ENCODE measurements at places on chromosomes 5 and 9.

GRCh38 chr9:2620919-2621721, 467 bp upstream of the VLDLR start:
- peak; percentile 78 for DNase-seq

GRCh38 chr5:36733183-36733582, 126.8 kb downstream of the SLC1A3 start:
- no peak for DNase-seq

DNA sequence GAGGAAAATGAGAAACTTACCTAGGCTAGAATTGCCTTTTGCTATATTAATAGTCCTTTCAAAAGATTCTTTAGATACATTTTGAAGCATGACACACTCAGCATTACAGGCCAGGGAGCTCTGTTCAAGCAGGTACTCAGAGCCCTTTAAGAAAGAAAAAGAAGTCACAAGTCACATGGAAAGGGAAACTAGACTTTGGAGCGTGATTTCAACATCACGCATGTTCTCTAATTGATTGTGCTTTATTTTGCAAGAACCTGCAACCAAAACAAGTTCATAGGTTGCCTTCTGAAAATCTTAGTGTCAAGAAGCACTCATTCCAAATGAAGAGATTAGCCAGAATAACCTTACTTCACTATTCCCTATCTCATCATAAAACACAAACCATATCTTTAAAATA, 103.8 kb downstream of the MPDZ start:
- no peak for DNase-seq

- no peak for DNase-seq
Measured at GRCh38 chr5:56737951-56738606, 77.3 kb upstream of the MAP3K1 start.

DNA sequence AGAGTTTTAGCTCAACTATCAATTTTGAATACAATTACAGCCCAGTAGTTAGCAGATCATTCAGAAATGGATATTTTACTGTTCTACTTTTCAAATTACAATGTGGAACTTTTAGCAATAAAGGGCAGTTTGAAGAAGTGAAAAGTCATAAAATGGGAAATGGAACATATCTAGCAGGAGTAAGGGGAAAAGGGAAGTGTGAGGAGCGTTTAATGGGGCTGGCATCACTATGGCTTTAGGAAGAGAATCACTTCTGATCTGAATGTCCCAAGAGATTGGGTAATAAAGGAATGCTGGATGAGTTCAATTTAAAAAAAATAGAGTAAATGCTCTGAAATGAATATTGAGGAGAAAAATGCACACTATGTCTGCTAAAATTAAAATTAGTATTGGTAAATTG, 77.4 kb downstream of the ATPSCKMT start:
- DNase-seq: no peak

- no peak for DNase-seq
Measured at GRCh38 chr5:63697811-63698210, 264.4 kb downstream of the HTR1A start.

- DNase-seq: no peak
Measured at GRCh38 chr9:90774682-90775081, 26.9 kb upstream of the SYK start.

DNA sequence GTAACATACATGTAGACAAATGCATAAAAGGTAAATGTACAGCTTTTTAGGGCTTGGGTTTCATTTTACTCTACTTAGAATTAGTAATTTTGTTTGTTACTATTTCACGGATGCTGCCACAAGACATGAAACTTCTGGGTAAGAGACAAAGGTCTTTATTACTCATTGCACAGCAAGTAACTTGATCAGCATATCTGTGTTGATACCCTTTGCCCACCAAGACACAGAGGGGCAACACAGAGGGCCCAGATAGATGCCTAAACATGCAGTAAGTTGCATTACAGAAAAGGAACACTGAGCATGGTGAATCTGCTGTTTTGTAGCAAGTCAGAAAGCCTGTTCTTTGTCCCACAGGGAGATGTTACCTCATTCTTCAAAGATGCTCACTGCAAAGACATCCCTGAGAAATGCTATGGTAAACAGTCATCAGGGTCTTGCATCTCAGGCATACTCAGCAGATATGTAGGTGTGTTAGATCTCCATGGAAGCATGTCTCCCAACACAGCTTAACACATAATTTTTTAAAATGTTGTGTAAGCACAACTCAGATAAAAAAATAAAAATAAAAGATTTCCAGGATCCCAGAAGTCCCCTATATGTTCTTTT, 10.3 kb downstream of the ITGA2 start:
- no peak for DNase-seq

GRCh38 chr9:37806271-37806670, 5.7 kb downstream of the DCAF10 start:
- no peak for DNase-seq

DNA sequence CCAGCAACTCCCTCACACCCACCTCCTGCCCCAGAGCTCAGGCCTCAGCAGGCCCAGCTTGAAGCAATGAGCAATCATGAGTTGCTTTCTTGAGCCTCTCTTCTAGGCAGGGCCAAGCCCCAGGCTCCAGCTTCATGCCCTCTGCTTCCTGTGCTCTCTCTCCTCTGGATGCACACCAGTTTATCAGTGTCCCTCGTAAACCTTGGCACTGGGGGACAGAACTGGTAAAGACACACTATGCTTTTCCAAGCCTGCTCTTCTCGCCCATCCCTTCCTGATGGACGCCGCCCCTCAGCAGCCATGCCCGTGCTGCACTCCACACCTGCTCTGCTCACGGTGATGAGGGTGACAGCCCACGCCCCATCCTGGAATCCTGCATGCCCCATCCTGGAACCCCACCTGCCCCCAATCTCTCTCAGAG, 49.4 kb upstream of the ORM1 start:
- no peak for DNase-seq

GRCh38 chr5:1192971-1193590, 8.3 kb upstream of the SLC6A19 start:
- DNase-seq: no peak

DNA sequence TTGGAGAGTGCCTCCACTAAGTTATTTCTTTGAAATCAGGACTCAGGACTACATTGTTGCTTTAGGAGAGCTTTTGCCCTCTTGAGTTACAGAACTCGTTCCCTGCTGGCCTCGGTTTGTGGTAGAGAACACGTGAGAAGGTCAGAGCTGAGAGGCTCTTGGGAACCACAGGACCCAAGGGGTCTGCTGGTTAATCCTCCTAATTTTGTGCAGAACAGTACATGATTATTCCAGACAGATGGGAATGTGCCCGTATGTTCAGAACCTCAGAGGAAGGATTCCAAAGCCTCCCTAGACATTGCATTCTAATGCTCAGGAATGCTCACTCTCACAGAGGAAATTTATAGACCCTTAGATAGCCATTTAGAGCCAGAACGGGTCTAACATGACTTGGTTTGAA, 25.2 kb upstream of the BASP1 start:
- no peak for DNase-seq

DNA sequence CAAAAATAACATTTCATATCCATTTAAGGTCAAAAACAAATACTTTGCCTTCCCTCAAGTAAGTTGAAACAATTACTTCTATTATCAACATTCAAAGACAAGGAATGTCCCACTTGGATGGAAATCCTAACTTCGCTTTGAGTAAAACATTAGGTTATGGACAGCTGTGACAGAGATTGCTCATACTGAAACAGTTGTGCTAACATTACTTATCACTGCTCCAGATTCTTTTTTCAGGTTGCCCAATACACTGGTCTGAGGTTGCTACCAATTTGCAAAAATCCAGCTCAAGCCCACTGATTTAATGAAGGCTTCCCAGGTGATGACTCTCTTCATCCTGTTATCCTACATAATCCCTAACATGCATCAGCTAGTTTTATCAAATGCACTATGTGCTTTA, 98.3 kb downstream of the UBAP2 start:
- DNase-seq: no peak

GRCh38 chr9:21853414-21853813, 51.0 kb downstream of the MTAP start:
- no peak for DNase-seq

GRCh38 chr5:178469975-178470759, 120.0 kb downstream of the COL23A1 start:
- DNase-seq: no peak

- DNase-seq: no peak
Measured at GRCh38 chr9:73872701-73873100, 624.4 kb upstream of the RORB start.

DNA sequence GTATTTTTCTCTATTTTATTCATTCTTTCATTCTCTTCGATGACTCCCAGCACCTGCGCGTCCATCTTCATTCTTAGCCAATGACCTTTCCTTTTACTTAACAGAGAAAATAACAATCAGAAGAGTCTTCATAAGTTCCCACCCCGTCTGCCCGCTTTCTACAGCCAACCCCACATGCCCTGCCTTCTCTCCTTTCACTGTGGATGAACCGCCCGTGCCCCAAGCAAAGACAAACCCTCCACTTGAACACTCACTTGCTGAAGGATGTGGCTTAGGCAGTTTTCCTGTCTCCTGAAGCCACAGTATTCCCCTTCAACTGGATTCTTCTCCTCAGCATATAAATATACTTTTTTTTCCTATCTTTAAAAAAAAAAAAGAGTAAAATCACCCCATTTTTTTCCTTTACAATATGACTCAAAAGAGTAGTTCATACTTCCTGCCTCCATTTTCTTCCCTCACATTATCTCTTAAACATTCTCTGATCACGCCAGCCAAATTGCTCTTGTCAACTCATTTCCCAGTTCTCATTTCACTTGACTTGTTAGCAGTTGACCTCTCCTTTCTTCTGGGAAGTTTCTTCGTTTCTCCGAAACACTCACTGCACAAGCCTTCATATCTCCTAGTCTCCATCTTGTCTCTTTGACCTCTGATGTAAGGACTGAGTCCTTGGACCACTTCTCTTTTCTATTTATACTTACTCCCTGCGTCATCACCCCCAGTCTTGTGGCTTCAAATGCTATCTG, 11.1 kb downstream of the NIPSNAP3B start:
- DNase-seq: no peak

DNA sequence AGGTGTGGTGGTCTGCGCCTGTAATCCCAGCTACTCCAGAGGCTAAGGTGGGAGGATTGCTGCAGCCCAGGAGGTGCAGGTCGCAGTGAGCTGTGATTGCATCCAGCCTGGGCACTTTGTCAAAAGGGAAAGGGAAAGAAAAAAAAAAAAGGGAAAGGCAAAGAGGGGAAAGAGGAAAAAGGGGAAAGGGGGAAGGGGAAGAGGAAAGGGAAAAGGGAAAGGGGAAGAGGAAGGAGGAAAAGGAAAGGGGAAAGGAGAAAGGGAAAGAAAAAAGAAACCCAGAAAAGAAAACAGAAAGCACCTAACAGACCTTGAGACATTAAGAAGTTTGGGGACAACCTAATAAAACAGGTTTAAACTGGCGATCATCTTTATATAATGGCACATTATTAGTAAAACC, 40.0 kb downstream of the IDNK start:
- no peak for DNase-seq
